ENCODE measurements at places on chromosomes 2 and 18. TPM values are rescaled to one million over a fixed set of nuclear protein-coding genes. Genes with fewer than 3 reads are reported as not detected.
A peak's percentile ranks its signal among the peaks of the same experiment; 100 is the strongest.

DNA sequence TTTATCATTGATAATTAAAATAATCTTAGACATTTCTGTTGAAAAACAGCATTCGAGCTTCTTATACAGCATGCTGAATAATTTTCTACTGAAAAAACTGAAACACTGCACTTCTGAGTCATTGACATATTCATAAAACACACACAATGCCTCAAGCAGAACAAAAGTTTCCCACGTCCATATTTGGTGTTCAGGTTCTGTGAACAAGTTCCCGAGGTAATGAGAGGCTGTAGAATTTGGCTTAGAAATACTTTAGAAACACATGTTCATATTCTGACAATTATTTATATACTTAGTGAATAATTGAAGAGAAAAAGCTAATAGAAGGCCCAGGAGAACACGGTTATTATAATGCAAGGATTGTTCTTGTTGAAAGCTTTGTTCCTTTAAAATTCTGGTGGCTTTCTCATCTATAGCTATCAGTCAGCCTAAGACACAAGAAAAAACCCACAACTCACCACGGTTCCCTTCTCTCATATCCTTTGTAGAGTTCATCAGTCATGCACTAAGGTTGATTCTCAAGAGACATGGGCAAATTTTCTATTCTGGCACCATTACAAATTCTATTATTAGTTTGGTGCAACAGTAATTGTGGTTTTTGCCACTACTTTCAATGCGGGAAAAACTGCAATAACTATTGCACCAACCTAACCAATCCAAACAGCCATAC, 194.4 kb downstream of the TMX3 start:
- no peaks in the 10 kb centered on the region for H3K4me1 ChIP-seq
- DNase-seq: no peak
- H3K4me3 ChIP-seq: no peak overlapping the region
- no peak overlapping the region for H3K27ac ChIP-seq

CCDC148 gene
- 0.66 TPM for total RNA-seq

DNA sequence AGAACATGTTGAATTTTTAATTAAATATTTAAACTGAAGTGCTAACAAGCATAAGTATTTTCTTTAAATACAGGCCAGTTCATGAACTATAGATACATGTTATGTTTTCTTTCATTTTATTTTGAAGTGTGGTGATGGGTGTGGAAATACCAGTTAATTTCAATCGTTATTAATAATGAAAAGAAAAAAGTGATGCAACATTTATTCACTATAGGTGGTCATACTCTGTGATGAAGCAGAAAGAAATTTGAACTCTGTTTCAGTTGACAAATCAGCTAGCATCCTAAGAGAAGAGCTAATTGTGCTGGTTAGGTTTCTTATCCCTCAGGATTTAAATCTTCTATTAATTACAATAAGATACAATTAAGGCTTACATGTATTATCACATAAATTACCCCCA, 795.1 kb upstream of the DDX18 start:
- no peak for DNase-seq
- H3K36me3 ChIP-seq: no peaks in the 10 kb centered on the region
- no peaks in the 10 kb centered on the region for H3K27me3 ChIP-seq
- no peaks in the 10 kb centered on the region for H3K4me1 ChIP-seq
- no peak overlapping the region for H3K27ac ChIP-seq

DNA sequence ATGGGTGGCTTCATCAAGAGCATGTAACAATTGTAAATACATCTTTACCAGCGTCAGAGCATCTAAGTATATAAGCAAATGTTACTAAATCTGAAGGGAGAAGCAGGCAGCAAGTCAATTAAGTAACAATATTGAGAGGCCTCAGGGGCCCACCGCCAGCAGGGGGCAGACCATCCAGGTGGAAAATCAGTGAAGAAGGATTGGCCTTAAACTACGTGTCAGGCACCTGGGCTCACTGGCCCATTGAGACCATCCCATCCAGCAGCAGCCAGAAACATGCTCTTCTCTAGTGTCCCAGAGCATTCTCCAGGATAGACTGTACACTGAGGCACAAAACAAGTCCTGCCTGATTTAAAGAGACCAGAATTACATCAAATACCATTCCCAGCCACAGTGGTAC, 96.2 kb upstream of the SNTG2 start:
- H3K27ac ChIP-seq: no peak overlapping the region
- no peaks in the 10 kb centered on the region for H3K4me1 ChIP-seq
- no peak for DNase-seq
- H3K27me3 ChIP-seq: no peaks in the 10 kb centered on the region

ASB18 gene
- total RNA-seq: not detected

DNA sequence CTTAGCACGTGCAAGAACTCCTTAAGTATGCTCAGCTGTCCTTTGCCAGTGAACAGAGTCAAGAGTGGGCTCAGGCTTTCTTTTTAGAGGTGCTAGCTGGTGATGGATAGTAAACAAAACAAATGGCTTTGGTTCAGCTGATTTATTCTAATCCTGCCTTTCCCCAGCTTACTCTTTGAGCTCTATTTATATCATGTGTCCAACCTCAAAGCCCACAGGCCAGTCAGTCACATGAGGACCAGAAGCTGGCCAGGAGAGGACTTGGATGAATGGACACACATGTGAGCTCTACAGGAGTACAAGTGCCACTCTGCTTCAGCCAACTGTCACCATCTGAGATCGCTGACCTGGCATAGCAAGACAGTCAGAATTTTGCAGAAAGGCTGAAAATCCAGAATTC, 59.4 kb downstream of the STK39 start:
- H3K27ac ChIP-seq: no peak overlapping the region
- H3K4me1 ChIP-seq: no peaks in the 10 kb centered on the region
- no peaks in the 10 kb centered on the region for H3K36me3 ChIP-seq
- H3K27me3 ChIP-seq: no peaks in the 10 kb centered on the region

GRCh38 chr2:65411056-65411795, 21.2 kb downstream of the SPRED2 start:
- H3K4me3 ChIP-seq: no peak overlapping the region
- no peaks in the 10 kb centered on the region for H3K36me3 ChIP-seq
- no peaks in the 10 kb centered on the region for H3K27me3 ChIP-seq
- no peak overlapping the region for H3K27ac ChIP-seq

GRCh38 chr2:147792966-147793617, 51.7 kb upstream of the ACVR2A start:
- DNase-seq: no peak
- no peak overlapping the region for H3K27ac ChIP-seq
- H3K36me3 ChIP-seq: no peaks in the 10 kb centered on the region
- no peaks in the 10 kb centered on the region for H3K4me1 ChIP-seq
- no peaks in the 10 kb centered on the region for H3K27me3 ChIP-seq

GRCh38 chr2:204370172-204370718, 175.0 kb upstream of the PARD3B start:
- no peak overlapping the region for H3K27ac ChIP-seq
- DNase-seq: no peak
- no peak overlapping the region for H3K4me3 ChIP-seq
- no peaks in the 10 kb centered on the region for H3K27me3 ChIP-seq
- no peaks in the 10 kb centered on the region for H3K36me3 ChIP-seq

PRKAG3 gene
- total RNA-seq: 54.6 TPM

ACOXL gene
- not detected for total RNA-seq

- no peaks in the 10 kb centered on the region for H3K27me3 ChIP-seq
- no peak overlapping the region for H3K4me3 ChIP-seq
- peaks cover 11% of the 10 kb centered on the region for H3K4me1 ChIP-seq
- DNase-seq: no peak
- H3K36me3 ChIP-seq: no peaks in the 10 kb centered on the region
- no peak overlapping the region for H3K27ac ChIP-seq
These were observed 401.6 kb downstream of the PARD3B start for GRCh38 chr2:204946892-204947291.

ZNF519 gene
- 2.0 TPM for total RNA-seq

DNA sequence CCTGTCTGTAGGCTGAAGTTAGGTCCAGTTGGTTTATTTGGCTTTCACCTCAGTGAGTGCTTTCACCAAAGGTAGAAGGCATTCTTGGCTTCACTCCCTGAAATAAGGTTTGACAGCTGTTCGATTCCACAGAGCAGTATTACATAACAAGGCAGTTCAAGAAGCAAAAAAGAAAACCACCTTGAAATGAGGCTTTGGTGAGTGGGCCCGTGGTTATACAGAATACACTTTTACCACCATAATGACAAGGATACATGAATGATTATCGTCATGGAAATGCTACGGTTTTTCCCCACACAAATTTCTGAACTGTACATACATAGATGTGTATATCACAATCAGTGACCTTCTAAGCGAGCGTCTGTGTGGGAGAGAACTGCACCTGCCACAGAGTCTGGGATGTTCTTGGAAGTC, 80.0 kb upstream of the CHRNA1 start:
- no peaks in the 10 kb centered on the region for H3K27me3 ChIP-seq
- H3K36me3 ChIP-seq: no peaks in the 10 kb centered on the region
- H3K4me3 ChIP-seq: no peak overlapping the region

- no peak overlapping the region for H3K4me3 ChIP-seq
- no peak overlapping the region for H3K27ac ChIP-seq
- no peaks in the 10 kb centered on the region for H3K27me3 ChIP-seq
These were observed 36.0 kb downstream of the KLHL29 start for GRCh38 chr2:23420840-23421476.

UGT1A8 gene
- total RNA-seq: not detected

DNA sequence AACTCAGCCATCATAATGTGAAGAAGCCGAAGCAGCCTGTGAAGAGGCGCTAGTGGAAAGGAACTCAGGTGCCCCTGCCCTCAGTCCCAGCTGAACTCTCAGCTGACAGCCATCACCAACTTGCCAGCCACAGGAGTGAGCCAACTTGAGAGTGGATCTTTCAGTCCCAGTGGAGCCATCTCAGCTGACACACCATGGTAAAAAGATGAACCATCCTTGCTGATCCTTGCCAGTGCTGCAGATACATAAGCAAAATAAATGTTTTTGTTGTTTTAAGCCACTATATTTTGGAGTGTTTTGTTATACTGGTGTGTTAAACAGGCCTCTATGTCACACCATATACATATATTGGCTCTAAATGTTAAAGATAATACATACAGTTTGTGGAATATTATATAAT, 195.8 kb upstream of the SPRED2 start:
- H3K27ac ChIP-seq: no peak overlapping the region
- no peaks in the 10 kb centered on the region for H3K36me3 ChIP-seq
- H3K4me1 ChIP-seq: no peaks in the 10 kb centered on the region
- no peak for DNase-seq

- no peaks in the 10 kb centered on the region for H3K36me3 ChIP-seq
- no peaks in the 10 kb centered on the region for H3K27me3 ChIP-seq
- peak; percentile 37 for DNase-seq
- H3K4me3 ChIP-seq: no peak overlapping the region
- H3K27ac ChIP-seq: no peak overlapping the region
These were observed 33.6 kb upstream of the RNF149 start for GRCh38 chr2:101341901-101342624.

ING5 gene
- total RNA-seq: 32.6 TPM

SP110 gene
- total RNA-seq: 3.0 TPM

- DNase-seq: no peak
- H3K27me3 ChIP-seq: no peaks in the 10 kb centered on the region
- no peak overlapping the region for H3K27ac ChIP-seq
- no peaks in the 10 kb centered on the region for H3K4me1 ChIP-seq
- H3K4me3 ChIP-seq: no peak overlapping the region
These were observed 31.7 kb upstream of the KCTD1 start for GRCh38 chr18:26579941-26580618.

- no peaks in the 10 kb centered on the region for H3K36me3 ChIP-seq
- H3K27me3 ChIP-seq: peaks cover 10% of the 10 kb centered on the region
- H3K4me3 ChIP-seq: no peak overlapping the region
- H3K27ac ChIP-seq: no peak overlapping the region
- no peak for DNase-seq
These were observed 235.9 kb downstream of the ZNF516 start for GRCh38 chr18:76259096-76259495.

- DNase-seq: no peak
- no peak overlapping the region for H3K27ac ChIP-seq
- no peaks in the 10 kb centered on the region for H3K27me3 ChIP-seq
- H3K4me1 ChIP-seq: no peaks in the 10 kb centered on the region
- H3K4me3 ChIP-seq: no peak overlapping the region
These were observed 229.1 kb downstream of the RTP5 start for GRCh38 chr2:242098445-242099128.

DNA sequence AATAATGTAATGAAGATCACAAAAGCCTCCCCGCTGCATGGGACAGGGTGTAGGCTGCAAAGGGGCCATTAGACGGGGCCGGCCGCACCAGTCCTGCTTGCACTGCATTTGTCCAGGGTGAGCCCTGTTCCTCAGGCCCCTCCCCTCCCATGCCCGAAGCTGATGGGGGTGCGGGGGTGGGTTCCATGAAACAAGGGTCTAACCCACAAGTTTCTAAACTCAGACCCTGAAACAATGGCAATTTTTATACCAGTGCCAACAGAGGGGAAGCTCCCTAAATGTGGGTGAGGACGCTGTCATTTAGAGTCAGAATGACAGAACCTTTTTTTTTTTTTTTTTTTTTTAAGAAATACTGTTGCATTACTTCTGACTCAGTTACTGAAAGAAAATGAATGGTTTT, 39.7 kb downstream of the HS6ST1 start:
- peaks cover 28% of the 10 kb centered on the region for H3K4me1 ChIP-seq
- H3K4me3 ChIP-seq: no peak overlapping the region
- H3K36me3 ChIP-seq: no peaks in the 10 kb centered on the region
- no peak for DNase-seq
- no peak overlapping the region for H3K27ac ChIP-seq
- no peaks in the 10 kb centered on the region for H3K27me3 ChIP-seq

MERTK gene
- total RNA-seq: 3.6 TPM

POTEI gene
- not detected for total RNA-seq

GRCh38 chr18:31302991-31303390, 15.0 kb upstream of the DSG1 start:
- DNase-seq: no peak
- no peak overlapping the region for H3K4me3 ChIP-seq
- H3K27ac ChIP-seq: no peak overlapping the region

DNA sequence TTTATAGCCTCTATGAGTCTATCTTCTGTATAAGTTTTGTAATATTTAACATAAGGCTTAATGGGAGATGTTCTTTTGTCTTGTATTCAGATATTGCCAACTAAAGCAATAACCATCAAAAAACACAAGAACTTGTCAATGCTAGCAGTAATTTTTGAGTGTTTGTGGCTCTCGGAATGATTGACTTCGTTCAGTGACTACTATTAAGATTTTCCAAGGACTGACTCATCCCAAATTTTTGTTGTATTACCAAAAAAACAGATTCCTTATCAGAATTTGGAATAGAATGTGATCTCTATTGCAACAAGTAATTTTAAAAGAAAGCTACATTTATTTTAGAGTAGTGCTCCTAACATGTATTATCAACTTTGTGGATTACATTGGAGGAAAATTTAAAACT, 8.1 kb downstream of the NABP1 start:
- H3K27ac ChIP-seq: no peak overlapping the region
- H3K36me3 ChIP-seq: no peaks in the 10 kb centered on the region
- no peak for DNase-seq
- H3K4me3 ChIP-seq: no peak overlapping the region

HRH4 gene
- total RNA-seq: not detected

SMAD4 gene
- 148 TPM for total RNA-seq

- H3K4me1 ChIP-seq: no peaks in the 10 kb centered on the region
- no peak for DNase-seq
- no peaks in the 10 kb centered on the region for H3K27me3 ChIP-seq
These were observed 94.6 kb downstream of the PTH2R start for GRCh38 chr2:208501206-208501605.
